Uterus (tissue), 4 donors: ENCODE measurements at places on chromosomes 16 and 17. TPM values are rescaled to one million over a fixed set of nuclear protein-coding genes. Genes with fewer than 3 reads are reported as not detected.

Gene KCNJ18
- not detected for total RNA-seq

Gene KIF19
- 4.8 TPM for total RNA-seq

GRCh38 chr17:76553178-76553908 lies 13.5 kb downstream of the PRCD start:
- no peak for DNase-seq

DNA sequence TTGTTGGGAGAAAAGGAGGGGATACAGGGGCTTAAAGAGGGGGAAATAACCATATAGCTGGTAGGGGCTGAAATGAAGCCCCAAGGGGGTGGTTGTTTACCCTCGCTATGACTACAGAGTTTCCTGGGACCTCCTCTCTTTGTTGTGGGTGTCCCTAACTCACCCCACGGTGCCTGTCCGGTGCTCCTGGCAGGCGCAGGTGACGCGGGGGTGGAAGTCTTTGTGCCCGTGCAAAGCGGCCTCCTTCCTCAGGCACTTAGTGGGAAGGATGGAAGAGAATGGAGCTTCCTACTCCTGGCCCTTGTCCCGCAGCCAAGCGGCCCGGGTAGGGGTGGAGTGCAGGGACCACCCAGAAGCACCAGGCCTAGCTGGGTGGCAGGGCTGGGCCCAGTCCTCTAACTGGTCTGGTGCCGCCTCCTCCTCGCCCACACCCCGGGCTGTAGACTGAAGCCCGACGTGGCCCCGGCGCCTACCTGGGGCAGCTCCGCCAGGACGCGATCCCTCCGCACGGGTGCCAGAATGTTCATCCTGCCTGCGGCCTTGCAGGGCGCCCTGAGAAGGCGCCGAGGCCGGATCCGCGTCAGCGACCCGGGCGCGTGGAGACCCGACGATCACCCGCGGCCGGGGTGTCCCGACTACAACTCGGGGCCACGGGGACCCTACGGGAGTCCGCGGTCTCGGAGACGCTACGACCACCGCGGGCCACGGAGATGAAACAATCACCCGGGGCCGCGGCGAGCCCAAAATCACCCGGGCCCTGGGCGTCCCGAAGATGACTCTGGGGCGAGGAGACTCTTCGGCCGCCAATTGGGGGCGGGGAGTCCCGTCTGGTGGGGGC lies 709 bp downstream of the RAB34 start:
- no peak for DNase-seq

Gene CD300C
- not detected for total RNA-seq

DNA sequence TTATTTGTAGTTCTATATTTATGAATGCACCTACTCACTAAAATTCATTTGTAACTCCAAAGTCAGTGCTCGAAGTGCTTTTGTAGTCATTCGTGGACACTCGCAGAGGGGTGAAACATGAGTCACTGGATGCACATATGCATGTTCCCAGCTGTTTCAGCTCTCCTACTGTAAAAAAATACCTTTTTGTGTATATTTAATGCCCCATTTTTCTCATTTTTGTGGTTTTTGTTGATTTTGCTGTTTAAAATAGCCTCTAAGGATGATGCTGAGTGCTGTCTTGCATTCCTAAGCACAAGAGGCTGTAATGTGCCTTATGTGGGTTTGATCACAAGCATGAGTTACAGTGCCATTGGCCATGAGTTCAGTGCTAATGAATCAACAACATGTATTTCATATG lies 30.6 kb downstream of the CENPV start:
- DNase-seq = no peak

GRCh38 chr16:88599825-88600538 lies 29.8 kb downstream of the ZC3H18 start:
- DNase-seq = no peak

- no peak for DNase-seq
Observed at GRCh38 chr17:82120148-82120547, 22.1 kb upstream of the FASN start.

DNA sequence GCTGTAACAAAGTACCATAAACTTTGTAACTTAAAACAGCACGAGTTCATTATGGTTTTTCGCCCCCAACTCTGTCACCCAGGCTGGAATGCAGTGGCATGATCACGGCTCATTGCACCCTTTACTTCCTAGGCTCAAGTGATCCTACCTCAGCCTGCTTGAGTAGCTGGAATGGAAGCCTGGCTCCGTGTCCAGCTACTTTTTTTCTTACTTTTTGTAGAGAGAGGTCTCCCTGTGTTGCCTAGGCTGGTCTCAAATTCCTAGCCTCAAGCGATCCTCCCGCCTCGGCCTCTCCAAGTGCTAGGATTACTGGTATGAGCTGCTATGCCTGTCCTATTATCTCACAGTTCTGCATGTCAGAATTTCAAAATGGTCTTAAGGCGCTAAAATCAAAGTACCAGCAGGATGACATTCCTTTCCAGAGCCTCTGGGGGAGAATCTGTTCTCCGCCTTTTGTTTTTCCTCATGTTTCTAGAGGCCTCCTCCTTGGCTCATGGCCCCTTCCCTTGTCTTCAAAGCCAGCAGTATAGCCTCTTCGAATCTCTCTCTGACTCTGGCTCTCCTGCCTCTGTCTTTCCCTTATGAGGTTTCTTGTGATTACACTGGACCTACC lies 10.1 kb upstream of the PRM1 start:
- no peak for DNase-seq

GRCh38 chr17:29155966-29156338 lies 24.2 kb downstream of the MYO18A start:
- DNase-seq = no peak

Gene GPR139
- total RNA-seq = not detected

Gene GPR142
- not detected for total RNA-seq

Gene SHISA6
- 2.0 TPM for total RNA-seq

DNA sequence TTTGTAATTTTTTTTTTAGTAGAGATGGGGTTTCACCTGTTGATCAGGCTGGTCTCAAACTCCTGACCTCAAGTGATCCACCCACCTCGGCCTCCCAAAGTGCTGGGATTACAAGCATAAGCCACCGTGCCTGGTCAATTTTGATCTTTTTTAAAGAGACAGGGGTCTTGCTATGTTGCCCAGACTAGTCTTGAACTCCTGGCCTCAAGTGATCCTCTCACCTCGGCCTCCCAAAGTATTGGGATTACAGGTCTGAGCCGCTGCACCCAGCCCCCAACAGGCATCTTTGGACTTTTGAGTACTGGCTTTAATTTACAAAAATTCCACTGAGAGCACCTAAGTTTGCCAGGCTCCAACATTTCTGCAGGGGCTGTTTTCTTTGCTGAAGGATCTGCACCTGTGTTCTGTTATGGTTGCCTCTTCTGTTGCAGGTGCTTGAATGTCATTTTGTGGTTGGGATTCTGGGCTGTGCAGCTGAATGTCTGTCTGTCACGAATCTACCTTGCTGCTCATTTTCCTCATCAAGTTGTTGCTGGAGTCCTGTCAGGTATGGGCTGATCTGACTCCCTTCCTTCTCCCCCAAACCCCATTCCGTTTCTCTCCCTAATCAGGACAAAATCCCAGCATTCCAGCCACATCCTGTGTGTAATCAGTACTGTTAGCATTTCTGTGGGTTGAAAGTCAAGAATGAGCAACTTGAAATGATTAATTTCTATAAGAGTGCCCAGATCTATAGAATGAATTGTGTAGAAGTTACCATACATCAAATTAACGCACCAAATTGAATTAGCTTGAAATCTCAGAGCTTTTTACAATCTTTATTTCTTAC lies 8.5 kb downstream of the G6PC1 start:
- DNase-seq = no peak

Gene ETV4
- total RNA-seq = 2.1 TPM

GRCh38 chr16:68445458-68445857 lies 2.9 kb downstream of the SMPD3 start:
- no peak for DNase-seq

GRCh38 chr16:22624800-22625533 lies 114.3 kb downstream of the NPIPB5 start:
- no peak for DNase-seq

GRCh38 chr16:17260276-17260849 lies 210.4 kb downstream of the XYLT1 start:
- DNase-seq = no peak

DNA sequence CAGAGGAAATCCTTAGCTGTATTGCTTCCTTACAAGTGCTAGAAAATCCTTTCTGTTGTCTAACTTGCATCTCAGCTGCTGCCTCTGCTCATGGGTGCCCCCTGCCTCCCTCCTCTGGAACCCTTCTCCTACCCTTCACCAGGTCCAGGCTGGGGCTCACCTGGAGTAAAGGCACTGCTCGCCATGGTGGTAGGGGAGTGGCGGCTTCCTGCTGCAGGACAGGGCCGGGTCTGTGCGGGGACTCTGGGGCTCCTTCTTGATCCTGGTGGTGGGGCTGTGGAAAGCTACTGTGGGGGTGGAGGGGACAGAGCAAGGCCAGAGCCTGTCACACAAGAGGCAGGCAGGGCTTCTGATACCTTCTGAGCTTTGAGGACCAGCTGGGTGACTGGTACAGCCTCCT lies 12.4 kb downstream of the ETV4 start:
- DNase-seq = no peak

Gene RARA
- 65.6 TPM for total RNA-seq

DNA sequence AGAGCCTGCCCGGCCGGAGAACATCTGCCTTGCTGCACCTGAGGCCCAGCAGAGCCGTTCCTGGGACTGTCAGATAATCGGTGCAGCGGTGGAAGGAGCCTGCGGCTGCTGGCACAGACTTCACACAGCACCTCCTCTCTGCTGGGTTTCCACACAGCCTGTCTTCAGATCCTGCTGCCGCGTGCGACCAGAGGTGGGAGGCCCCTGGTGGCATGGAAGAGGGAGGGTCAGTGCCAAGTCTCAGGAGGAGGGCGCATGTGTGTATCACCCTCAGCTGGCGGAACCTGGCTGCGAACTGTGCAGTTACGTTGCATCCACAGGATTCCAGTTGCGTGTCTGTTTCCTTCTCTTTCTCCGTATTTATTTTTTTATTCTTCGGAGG lies 3.3 kb downstream of the CDK5R1 start:
- DNase-seq = no peak

DNA sequence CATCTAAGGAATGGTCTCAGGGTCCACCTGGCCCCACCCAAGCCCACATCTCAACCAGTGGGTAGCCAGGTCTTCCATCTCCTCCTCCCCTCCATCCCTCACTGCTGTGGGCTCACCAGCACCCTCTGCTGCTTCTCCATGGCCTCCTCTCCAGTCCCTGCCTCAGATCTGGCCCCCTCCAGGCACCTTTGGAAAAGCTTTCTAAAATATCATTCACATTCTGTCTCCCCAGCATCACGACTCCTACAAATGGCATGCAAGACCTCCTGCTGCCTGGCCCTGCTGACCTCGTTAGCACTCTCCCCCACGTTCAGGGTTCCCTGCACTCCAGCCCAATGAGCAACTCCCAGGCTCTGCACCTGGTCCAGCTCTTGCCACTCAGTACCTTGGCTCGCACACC lies 13.7 kb downstream of the GLP2R start:
- DNase-seq = no peak

Gene ADAD2
- total RNA-seq = 0.21 TPM

Gene GNG13
- not detected for total RNA-seq

Gene KRTAP9-2
- total RNA-seq = not detected

Gene KRTAP2-3
- not detected for total RNA-seq

Gene CA4
- total RNA-seq = 2.6 TPM

- DNase-seq = no peak
Observed at GRCh38 chr17:72705905-72706395, 386.5 kb downstream of the SLC39A11 start.

Gene CIBAR2
- 2.4 TPM for total RNA-seq

Gene TEX19
- total RNA-seq = not detected

GRCh38 chr16:76278980-76279379 lies 1.8 kb downstream of the CNTNAP4 start:
- no peak for DNase-seq

- DNase-seq = no peak
Observed at GRCh38 chr16:5490499-5490898, 392.9 kb upstream of the EEF2KMT start.

Gene PRR35
- not detected for total RNA-seq

GRCh38 chr16:87119168-87119567 lies 198.0 kb downstream of the C16orf95 start:
- no peak for DNase-seq

DNA sequence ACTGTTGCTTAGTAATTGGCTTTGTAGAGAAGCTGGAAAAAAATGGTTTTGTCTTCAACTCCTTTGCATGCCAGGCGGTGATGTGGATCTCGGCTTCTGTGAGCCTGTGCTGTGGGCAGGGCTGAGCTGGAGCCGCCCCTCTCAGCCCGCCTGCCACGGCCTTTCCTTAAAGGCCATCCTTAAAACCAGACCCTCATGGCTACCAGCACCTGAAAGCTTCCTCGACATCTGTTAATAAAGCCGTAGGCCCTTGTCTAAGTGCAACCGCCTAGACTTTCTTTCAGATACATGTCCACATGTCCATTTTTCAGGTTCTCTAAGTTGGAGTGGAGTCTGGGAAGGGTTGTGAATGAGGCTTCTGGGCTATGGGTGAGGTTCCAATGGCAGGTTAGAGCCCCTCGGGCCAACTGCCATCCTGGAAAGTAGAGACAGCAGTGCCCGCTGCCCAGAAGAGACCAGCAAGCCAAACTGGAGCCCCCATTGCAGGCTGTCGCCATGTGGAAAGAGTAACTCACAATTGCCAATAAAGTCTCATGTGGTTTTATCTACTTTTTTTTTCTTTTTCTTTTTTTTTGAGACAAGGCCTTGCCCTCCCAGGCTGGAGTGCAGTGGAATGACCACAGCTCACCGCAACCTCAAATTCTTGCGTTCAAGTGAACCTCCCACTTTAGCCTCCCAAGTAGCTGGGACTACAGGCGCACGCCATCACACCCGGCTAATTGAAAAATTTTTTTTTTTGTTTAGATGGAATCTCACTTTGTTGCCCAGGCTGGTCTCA lies 6.2 kb upstream of the TMEM235 start:
- DNase-seq = no peak

- no peak for DNase-seq
Observed at GRCh38 chr17:47704116-47704515, 10.2 kb downstream of the TBKBP1 start.

Gene TERB1
- total RNA-seq = not detected

DNA sequence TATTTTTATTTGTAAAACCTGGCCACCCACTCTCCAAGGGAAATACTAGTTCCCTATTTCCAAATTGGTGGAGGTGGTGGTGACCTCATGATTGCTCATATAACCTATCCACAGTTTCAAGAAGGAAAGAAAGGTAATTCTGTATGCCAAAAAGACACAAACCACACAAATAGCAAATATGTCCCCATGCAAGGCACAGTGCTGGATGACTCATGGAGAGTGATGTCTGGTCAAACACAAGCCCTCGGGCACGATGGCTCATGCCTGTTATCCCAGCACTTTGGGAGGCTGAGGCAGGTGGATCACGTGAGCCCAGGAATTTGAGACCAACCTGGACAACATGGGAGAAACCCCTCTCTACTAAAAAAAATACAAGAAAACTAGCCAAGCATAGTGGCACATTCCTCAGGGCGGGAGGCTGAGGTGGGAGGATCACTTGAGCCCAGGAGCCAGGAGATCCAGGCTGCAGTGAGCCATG lies 64.2 kb downstream of the GNA13 start:
- DNase-seq = no peak

DNA sequence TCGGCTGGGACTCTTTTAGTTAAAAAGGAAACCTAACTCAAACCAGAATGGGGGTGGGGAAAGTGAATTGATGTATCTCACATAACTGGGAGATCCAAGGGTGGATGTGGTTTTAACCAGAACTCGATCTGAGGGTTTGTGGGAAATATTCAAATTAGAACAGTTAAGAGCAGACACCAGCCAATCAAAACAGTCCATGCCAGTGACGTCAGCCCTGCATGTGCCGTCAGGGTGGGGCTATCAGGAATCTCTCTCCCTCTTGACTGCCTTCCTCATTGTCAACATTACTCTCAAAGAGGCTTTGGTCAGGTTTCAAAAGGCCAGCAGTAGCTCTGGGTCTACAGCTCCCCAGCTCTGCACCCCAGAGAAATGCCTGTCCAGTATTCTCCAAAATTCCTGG lies 94.2 kb upstream of the HSBP1 start:
- DNase-seq = no peak

GRCh38 chr16:58054289-58054688 lies 28.7 kb downstream of the MMP15 start:
- no peak for DNase-seq
